ENCODE measurements at places on chromosomes 3 and 15.

DNA sequence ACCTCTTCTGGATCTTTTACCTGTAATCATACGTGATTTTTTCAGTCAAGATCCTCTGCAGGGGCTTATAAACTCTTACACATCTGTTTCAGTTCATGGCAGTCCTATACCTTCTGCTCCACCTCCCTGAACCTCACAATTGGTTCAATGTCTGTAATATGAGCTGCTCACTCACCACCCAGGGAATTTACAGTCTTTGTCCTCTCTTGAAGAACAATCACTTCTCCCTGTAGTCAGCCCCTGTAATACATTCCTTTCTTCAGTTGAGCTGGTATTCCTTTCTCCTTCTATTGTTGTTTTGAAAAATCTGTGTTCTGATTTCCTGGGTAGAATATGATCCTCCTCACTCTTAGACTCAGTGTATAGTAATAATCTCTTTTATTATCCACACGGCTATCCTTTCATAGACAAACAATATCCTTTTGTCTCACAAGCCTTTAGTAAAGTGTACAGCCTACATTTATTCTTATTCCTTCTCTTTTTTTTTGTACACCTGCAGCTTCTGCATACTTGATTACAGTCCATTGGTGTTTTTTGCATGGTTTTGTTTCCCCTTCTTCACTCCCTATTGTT lies 101.8 kb downstream of the NECTIN3 start:
- no peak overlapping the region for H3K4me3 ChIP-seq
- no peak for DNase-seq
- H3K36me3 ChIP-seq: no peaks in the 10 kb centered on the region

- no peak overlapping the region for H3K4me3 ChIP-seq
- H3K36me3 ChIP-seq: no peaks in the 10 kb centered on the region
- H3K27me3 ChIP-seq: peaks cover 10% of the 10 kb centered on the region
These were observed 133.0 kb upstream of the NECTIN3 start for GRCh38 chr3:110938629-110939028.

DNA sequence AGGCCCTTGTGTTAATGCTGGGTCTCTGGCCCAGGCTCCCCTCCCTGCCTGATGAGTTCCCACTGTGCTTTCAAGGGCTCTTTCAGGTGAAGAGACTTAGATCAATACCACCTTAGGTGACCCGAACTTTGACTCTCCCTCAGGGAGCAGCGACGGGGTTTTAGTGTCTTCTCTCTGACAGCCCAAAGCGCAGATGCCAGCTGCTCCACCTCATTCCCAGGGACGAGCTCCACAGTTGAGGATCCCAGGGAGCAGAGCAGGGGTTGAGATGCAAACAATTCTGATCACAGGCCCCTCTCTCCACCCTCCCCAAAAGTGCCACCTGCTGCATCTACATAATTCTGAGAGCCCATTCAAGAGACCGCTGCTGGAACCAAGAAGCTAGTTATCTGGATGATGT lies 265.1 kb downstream of the TJP1 start:
- H3K36me3 ChIP-seq: no peaks in the 10 kb centered on the region
- no peaks in the 10 kb centered on the region for H3K27me3 ChIP-seq
- H3K4me1 ChIP-seq: no peaks in the 10 kb centered on the region
- H3K27ac ChIP-seq: no peak overlapping the region
- no peak overlapping the region for H3K4me3 ChIP-seq
- no peak for DNase-seq

GRCh38 chr3:73192036-73192738 lies 130.7 kb downstream of the EBLN2 start:
- no peak overlapping the region for H3K4me3 ChIP-seq
- H3K27me3 ChIP-seq: peaks cover 2% of the 10 kb centered on the region
- H3K27ac ChIP-seq: no peak overlapping the region
- H3K4me1 ChIP-seq: no peaks in the 10 kb centered on the region

DNA sequence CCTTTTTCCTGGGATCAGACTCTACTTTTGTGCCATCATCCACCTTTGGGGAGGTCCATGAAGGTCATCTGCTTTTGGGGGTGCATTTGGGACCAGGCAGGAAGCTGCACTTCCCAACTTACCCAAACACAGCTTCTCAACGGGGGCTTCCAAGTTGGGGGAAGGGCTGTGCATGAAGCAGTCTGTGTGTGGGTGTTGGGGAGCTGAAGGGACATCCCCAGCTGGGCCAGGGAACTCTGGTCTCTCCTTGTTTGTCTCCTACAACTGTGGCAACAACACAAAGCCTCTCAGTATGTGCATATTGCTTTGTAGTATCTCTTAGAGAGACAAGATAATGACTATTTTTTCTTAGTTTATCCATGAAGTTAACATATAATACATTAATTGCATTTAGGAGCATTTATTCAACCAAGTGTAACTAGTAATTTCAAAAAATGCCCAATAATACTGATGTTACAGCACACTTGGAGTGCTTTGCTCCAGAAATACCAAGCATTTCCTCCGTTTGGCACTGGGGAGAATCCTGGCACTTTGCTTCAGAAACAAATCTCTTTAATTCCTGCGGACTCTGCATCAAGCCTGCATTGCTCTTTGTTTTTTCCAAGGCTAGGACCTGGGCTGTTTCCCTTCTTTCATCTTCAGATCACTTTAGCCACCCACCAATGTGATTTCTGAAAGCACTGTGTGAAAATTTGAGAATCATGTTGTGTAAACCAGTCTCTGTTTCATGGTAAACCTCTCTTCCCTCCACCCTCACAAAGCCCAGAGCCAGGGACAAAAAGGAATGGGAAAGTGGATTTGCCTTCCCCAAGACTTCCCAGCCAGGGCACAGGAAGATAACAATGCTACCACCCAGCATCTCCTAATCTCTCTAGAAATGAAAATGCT lies 126.2 kb upstream of the PFN2 start:
- H3K27me3 ChIP-seq: peaks cover 5% of the 10 kb centered on the region
- H3K27ac ChIP-seq: no peak overlapping the region
- DNase-seq: no peak

DNA sequence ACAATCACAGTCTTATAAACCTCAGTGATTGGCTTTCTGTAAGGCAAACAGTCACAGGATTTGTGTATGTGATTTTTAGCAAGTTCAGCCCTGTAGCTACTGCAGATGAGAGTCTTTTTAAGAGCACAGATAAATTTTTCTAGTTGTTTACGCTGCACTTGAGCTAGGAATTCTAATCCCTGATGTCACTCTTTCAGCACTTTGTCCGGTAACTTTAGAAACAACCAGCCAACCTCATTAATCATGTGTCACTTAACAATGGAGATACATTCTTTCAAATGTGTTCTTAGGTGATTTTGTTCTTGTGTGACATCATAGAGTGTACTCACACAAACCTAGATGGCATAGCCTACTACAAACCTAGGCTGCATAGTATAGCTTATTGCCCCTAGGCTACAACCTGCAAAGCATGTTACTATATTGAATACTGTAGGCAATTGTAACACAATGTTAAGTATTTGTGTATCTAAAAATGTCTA lies 36.8 kb upstream of the GOLGA6L2 start:
- no peak overlapping the region for H3K4me3 ChIP-seq
- peaks cover 2% of the 10 kb centered on the region for H3K27me3 ChIP-seq
- peaks cover 2% of the 10 kb centered on the region for H3K4me1 ChIP-seq

- DNase-seq: no peak
- no peaks in the 10 kb centered on the region for H3K36me3 ChIP-seq
- H3K27ac ChIP-seq: no peak overlapping the region
These were observed 196.7 kb upstream of the WNT5A start for GRCh38 chr3:55683666-55684270.

GRCh38 chr15:62565634-62566026 lies 400.5 kb upstream of the C2CD4B start:
- H3K36me3 ChIP-seq: no peaks in the 10 kb centered on the region
- no peak overlapping the region for H3K27ac ChIP-seq
- H3K4me1 ChIP-seq: no peaks in the 10 kb centered on the region
- H3K27me3 ChIP-seq: no peaks in the 10 kb centered on the region
- no peak overlapping the region for H3K4me3 ChIP-seq

DNA sequence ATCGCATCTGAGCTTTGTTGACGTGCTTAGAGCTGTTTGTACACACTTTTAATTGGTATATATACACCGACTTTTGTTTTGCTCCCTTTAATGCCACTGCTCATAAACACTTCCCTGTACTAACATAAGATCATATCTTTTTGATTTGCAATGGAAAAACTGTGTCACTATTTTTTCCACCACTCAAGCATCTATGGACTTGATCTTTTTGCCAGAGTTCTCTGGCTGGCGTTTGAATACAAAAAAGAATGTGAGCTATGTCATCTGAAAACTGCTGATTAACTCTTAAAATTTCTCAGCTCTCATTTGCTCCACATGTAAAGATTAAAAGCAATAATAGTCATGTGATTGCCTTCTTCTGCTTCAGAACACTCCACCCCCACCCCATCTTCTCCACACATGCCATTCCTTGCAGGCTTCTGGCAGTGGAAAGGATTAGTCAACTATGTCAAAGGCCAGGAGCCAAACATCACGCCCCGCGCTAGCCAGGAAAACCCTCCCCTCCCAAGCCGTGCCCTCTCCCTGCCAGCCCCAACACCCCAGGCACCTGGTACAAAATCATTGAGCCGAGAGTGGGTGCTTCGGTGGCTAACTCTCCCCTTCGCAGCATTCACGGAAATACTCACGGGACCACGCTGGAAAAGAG lies 123.4 kb upstream of the MEF2A start:
- no peak overlapping the region for H3K4me3 ChIP-seq
- H3K27ac ChIP-seq: no peak overlapping the region
- peaks cover 45% of the 10 kb centered on the region for H3K4me1 ChIP-seq
- H3K36me3 ChIP-seq: no peaks in the 10 kb centered on the region
- no peaks in the 10 kb centered on the region for H3K27me3 ChIP-seq

GRCh38 chr15:71078506-71079207 lies 36.6 kb upstream of the THSD4 start:
- H3K4me3 ChIP-seq: no peak overlapping the region
- no peak overlapping the region for H3K27ac ChIP-seq
- no peak for DNase-seq
- H3K27me3 ChIP-seq: peaks cover 3% of the 10 kb centered on the region
- H3K36me3 ChIP-seq: no peaks in the 10 kb centered on the region
- no peaks in the 10 kb centered on the region for H3K4me1 ChIP-seq
